ENCODE measurements at places on chromosomes 3 and 15.

DNA sequence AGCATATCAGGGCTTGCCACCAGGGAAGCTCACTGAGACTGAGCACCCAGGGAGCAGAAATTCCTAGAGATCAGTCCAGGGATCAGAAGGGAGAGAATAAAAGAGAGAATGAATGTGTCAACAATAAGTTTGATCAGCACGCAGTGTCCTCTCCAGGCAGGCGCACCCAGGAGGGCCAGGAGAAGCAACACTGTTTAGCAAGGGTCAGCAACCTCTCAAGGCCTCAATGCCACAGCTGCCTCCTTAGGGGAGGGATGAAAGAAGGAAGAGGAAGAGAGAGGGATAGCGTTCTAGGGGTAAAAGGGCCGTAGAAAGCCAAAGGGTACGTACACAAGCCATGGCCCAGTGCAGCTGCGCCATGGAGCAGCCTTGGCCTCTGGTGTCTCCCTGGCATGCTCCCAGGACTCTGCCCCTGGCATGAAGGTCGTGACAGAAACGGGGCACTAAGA lies 399.8 kb downstream of the SHQ1 start:
- H3K27me3 ChIP-seq = peaks cover 19% of the 10 kb centered on the region
- peaks cover 37% of the 10 kb centered on the region for H3K4me1 ChIP-seq
- DNase-seq = no peak
- H3K27ac ChIP-seq = peak overlapping the region; percentile 3
- H3K36me3 ChIP-seq = peaks cover 30% of the 10 kb centered on the region

GRCh38 chr3:121581691-121582090 lies 11.5 kb upstream of the FBXO40 start:
- no peaks in the 10 kb centered on the region for H3K36me3 ChIP-seq
- no peak for DNase-seq
- no peak overlapping the region for H3K27ac ChIP-seq
- no peaks in the 10 kb centered on the region for H3K4me1 ChIP-seq
- no peak overlapping the region for H3K4me3 ChIP-seq

DNA sequence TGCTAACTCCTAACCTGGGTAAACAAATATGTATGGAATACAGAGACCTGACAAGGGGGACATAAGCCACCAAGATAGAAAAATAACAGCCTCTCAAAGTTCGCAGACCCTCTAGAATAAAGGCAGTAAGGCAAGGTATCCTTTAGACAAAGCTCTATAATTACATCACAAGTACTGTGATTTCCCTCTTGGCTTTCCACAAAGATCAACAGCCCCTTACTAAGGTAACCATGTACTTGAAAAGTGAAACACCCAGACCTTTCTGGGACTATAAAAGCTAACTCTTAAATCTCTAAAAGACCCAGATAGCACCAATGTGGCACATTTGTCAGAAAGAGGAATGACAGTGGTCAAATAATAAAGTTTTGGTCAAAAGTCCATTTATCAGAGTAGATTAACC lies 51.9 kb downstream of the TBL1XR1 start:
- peak overlapping the region; percentile 86 for H3K27ac ChIP-seq
- no peaks in the 10 kb centered on the region for H3K27me3 ChIP-seq
- peak overlapping the region; percentile 56 for H3K4me3 ChIP-seq
- DNase-seq = no peak
- peaks cover 64% of the 10 kb centered on the region for H3K4me1 ChIP-seq

GRCh38 chr15:77557564-77557963 lies 75.1 kb downstream of the LINGO1 start:
- no peak overlapping the region for H3K4me3 ChIP-seq
- H3K36me3 ChIP-seq = no peaks in the 10 kb centered on the region
- no peaks in the 10 kb centered on the region for H3K27me3 ChIP-seq
- no peak overlapping the region for H3K27ac ChIP-seq
- DNase-seq = no peak

DNA sequence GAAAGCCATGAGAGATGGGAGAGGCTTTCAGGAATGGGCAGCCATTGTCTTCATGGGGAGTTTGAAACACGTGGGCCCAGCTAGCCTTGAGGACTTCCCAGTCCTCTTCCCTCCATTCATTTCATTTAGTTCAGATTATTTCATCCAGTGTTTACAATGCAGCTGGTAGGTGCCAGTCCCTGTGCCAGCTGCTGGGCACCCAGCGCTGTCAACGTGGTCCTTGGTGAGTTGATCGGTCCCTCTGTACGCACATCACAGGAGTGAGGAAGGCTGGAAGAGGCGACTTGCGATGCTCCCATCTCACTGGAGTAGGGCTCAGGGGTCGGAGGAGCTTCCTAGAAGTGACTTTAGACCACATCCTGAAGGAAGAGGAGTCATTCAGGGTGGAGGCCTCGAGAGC lies 206.4 kb upstream of the BHLHE40 start:
- H3K27me3 ChIP-seq = no peaks in the 10 kb centered on the region
- H3K4me1 ChIP-seq = peaks cover 61% of the 10 kb centered on the region
- no peak overlapping the region for H3K4me3 ChIP-seq
- peaks cover 60% of the 10 kb centered on the region for H3K36me3 ChIP-seq
- no peak for DNase-seq

GRCh38 chr3:76034649-76035048 lies 249.3 kb upstream of the ZNF717 start:
- no peak for DNase-seq
- no peaks in the 10 kb centered on the region for H3K27me3 ChIP-seq
- H3K36me3 ChIP-seq = no peaks in the 10 kb centered on the region
- H3K4me1 ChIP-seq = no peaks in the 10 kb centered on the region

DNA sequence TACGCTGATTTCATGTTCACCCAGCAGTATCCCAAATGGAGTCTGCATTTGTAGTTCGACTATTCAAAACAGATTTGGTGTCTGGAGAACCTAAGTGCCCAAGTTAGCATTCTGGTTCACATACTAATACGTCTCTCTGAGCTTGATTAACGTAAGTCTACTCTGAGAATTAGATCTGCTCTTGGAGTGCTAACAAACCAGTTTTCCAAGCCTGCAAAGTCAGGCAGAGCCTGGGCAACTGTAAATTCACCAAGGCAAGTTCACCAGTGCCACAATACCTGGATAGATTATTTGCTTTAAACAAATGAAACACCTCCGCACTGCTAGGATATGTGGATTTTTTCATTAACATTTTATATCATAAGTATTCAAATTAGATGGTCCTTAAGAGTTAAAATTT lies 912.6 kb downstream of the ROBO1 start:
- no peaks in the 10 kb centered on the region for H3K4me1 ChIP-seq
- H3K27ac ChIP-seq = no peak overlapping the region
- H3K27me3 ChIP-seq = no peaks in the 10 kb centered on the region
- no peak for DNase-seq
- peaks cover 1% of the 10 kb centered on the region for H3K36me3 ChIP-seq
- no peak overlapping the region for H3K4me3 ChIP-seq

GRCh38 chr15:84992157-84992944 lies 10.7 kb downstream of the PDE8A start:
- H3K36me3 ChIP-seq = peaks cover 5% of the 10 kb centered on the region
- peak; percentile 51 for DNase-seq
- H3K4me3 ChIP-seq = no peak overlapping the region
- H3K27me3 ChIP-seq = no peaks in the 10 kb centered on the region
- H3K27ac ChIP-seq = no peak overlapping the region

GRCh38 chr15:63353887-63354286 lies 27.8 kb downstream of the CA12 start:
- no peak overlapping the region for H3K27ac ChIP-seq
- H3K4me3 ChIP-seq = no peak overlapping the region
- DNase-seq = no peak

GRCh38 chr15:25863111-25863967 lies at the start of gene ATP10A:
ATP10A (minus strand) TSS chr15:25863327; CDS start chr15:25863096, 231 bp downstream.
- peaks cover 5% of the 10 kb centered on the region for H3K27me3 ChIP-seq
- peaks cover 29% of the 10 kb centered on the region for H3K36me3 ChIP-seq
- H3K4me3 ChIP-seq = peak within 1 kb of the TSS; percentile 96
- H3K4me1 ChIP-seq = peaks cover 26% of the 10 kb centered on the region
- DNase-seq = peak; percentile 77

GRCh38 chr3:143352850-143353550 lies 233.4 kb downstream of the CHST2 start:
- no peak overlapping the region for H3K4me3 ChIP-seq
- no peaks in the 10 kb centered on the region for H3K36me3 ChIP-seq
- DNase-seq = no peak
- no peaks in the 10 kb centered on the region for H3K27me3 ChIP-seq
- no peak overlapping the region for H3K27ac ChIP-seq

DNA sequence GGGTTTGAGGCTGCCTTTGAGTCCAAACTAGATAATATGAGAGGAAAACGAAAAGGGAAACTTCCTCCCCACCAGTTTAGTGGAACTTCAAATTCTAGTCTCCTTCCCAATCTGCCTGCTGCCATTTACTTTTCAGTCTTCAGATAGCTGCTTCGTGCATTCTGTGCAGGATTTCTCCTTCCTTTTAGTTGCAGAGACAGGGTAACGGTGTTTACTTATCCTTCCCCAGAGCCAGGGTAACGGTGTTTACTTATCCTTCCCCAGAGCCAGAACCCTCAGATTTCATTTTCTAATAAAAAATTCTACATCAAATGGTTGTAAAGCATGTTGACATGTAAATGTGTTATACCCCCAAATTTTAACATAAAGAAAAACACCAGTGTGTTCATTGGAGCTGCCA lies 282.6 kb downstream of the VPS13C start:
- DNase-seq = no peak
- no peaks in the 10 kb centered on the region for H3K4me1 ChIP-seq
- peaks cover 29% of the 10 kb centered on the region for H3K27me3 ChIP-seq
- no peak overlapping the region for H3K27ac ChIP-seq

DNA sequence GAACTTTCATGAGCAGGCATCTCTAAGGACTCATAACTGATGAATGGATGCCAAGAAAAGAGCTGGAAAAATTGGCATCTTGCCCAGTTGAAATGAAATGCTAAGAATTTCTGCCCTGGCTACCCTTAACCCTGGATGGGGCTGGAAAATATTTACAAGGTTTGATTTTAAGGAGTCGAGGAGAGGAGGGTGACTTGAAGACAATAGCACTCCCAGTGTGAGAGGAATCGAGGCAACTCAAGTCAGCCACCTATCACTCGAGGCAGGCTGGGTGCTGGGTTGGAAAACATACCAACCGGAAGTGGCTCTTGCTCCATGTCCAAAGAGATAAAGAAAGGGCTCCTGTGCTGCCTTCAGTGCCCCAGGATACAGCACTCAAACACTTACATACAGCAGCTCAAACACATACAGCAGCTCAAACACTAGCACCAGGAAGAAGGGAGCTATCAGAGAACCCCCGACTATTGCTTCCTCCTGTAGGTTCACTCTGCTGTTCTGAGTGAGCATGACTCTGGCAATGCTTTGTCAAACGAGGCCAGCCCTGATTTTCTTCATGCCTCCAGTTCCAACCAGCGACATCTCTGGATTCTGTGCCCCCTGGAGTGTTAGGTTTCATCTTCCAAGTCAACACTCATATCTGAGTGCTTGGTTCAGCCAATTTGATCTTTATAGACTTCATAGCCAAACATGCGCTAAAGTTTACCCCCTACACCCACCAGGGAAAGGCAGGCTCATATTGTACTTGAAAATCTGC lies 4.9 kb downstream of the PRICKLE2 start:
- H3K36me3 ChIP-seq = no peaks in the 10 kb centered on the region
- no peaks in the 10 kb centered on the region for H3K4me1 ChIP-seq
- H3K4me3 ChIP-seq = no peak overlapping the region
- no peak for DNase-seq
- no peak overlapping the region for H3K27ac ChIP-seq

DNA sequence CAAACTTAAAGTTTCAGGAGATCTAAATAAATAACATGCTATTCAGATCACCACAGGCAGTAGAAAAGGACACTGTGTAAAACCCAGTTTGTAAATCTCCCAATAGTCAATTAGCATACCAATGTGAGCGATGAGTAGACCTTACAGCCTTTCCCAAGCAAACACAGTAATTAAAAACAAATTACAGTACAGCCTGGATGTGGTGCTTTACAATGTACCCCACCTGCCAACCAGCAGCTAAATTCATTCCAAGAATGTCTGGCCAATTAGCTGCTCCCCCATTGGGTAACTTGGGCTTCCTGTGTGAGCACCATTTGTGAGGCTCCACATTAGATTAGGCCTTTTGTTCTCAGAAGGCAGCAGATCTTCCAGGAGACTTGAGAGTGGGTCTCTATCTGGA lies 635.0 kb downstream of the TBL1XR1 start:
- no peak overlapping the region for H3K27ac ChIP-seq
- no peak for DNase-seq
- H3K27me3 ChIP-seq = no peaks in the 10 kb centered on the region
- no peaks in the 10 kb centered on the region for H3K4me1 ChIP-seq
- H3K36me3 ChIP-seq = no peaks in the 10 kb centered on the region

DNA sequence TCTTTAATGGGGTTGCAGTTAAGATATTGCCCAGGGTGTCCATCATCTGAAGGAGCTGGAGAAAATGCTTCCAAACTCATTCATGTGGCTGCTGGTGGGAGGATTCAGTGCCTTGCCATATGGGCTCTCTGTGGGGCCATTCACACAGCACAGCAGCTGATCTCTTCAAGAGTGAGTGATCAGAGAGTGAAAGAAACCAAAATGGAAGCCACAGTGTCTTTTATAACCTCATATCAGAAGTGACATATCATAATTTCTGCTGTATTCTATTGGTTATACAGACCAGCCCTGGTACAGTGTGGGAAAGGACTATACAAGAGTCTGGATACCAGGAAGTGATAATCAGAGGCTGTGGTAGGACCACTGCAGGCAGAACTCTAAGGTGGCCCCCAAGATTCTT lies 33.6 kb downstream of the HHLA2 start:
- no peak overlapping the region for H3K4me3 ChIP-seq
- H3K4me1 ChIP-seq = peaks cover 54% of the 10 kb centered on the region
- peaks cover 51% of the 10 kb centered on the region for H3K36me3 ChIP-seq
- peak overlapping the region; percentile 79 for H3K27ac ChIP-seq
- DNase-seq = no peak

GRCh38 chr3:154280161-154280560 lies 44.1 kb downstream of the DHX36 start:
- H3K27me3 ChIP-seq = no peaks in the 10 kb centered on the region
- DNase-seq = no peak
- no peak overlapping the region for H3K4me3 ChIP-seq
- H3K4me1 ChIP-seq = peaks cover 5% of the 10 kb centered on the region

- DNase-seq = no peak
- no peaks in the 10 kb centered on the region for H3K36me3 ChIP-seq
- H3K4me3 ChIP-seq = no peak overlapping the region
- H3K27ac ChIP-seq = no peak overlapping the region
- no peaks in the 10 kb centered on the region for H3K4me1 ChIP-seq
These were observed 593.8 kb upstream of the GBE1 start for GRCh38 chr3:82355228-82355627.

All from activated CD8-positive, alpha-beta memory T cell treated with anti-CD3 and anti-CD28 coated beads, Interleukin-2, amount 10 ng/mL, durations not matched to agents 7 days and 5 days (primary cell).